ENCODE measurements at places on chromosomes 12 and 14.
A peak's percentile ranks its signal among the peaks of the same experiment; 100 is the strongest.

DNA sequence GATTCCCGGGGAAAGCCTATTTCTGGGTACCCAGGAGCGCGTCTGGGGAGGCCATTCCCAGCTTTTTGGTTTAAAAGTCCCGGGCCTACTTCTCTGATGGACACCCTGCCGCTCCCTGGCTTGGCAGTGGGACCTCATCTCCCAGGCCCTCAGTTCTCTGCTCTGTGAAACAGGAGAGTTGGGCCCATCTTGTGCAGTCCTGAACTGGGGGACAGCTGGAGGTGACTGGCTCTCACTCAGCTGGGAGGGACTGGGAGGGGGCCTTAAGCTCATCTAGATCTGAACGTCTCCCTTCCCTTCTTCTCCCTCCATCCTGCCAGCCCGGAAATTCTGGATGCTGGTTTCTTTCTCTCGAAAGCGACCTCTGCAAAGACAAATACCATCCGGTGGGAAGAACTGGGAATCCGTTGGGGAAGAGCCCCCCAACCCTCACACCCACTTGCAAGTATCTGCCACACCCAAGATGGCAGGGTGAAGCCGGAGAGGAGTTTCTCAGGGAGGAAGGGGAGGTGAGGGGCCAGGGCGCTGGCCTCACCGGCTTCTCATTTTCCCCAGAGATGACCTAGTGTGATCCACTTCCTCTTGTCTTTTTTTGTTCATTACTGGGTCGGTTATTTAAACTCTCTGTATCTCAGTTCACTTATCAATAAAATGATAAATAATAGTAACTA is 1.4 kb downstream of the RIN3 start:
- no peak for DNase-seq

- no peak for DNase-seq
These were observed 16.0 kb downstream of the MRPL42 start for GRCh38 chr12:93483151-93483807.

GRCh38 chr12:41552588-41552987 is 364.5 kb downstream of the PDZRN4 start:
- DNase-seq = no peak

- no peak for DNase-seq
These were observed 718.1 kb downstream of the DIO2 start for GRCh38 chr14:79493081-79493645.

- peak; percentile 91 for DNase-seq
These were observed 8.3 kb downstream of the PLD4 start for GRCh38 chr14:104932676-104933631.

DNA sequence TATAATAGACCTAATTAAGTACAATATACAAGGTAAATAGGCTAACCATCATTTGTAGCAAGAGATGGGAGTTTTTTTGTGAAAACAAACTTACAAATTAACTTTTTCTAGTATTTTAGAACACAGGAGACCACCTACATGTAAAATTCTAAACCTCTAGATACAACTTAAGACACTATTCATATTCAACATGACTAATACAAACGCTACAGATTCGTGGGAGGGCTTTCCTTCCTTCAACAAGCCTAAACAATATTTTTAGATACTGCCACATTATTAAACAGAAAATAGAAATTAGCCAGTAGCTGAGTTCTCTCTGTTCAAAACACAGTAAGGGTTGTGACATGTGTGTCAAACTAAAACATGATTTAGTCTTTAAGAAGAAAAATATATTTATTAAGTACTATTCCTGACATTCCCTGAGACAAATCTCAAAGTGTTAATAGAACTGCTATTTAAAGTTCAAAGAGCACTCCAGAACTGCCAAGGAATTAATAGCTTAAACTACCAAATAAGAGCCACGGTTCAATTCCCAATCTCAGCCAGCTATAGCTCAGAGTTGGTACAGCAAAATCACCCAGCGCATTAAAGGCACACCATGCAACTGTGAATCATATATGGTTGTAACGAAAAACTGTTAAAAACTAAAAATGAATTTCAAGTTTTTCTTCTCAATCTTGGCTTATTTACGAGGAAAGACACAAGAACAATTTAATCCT is 10.7 kb downstream of the MED13L start:
- no peak for DNase-seq

DNA sequence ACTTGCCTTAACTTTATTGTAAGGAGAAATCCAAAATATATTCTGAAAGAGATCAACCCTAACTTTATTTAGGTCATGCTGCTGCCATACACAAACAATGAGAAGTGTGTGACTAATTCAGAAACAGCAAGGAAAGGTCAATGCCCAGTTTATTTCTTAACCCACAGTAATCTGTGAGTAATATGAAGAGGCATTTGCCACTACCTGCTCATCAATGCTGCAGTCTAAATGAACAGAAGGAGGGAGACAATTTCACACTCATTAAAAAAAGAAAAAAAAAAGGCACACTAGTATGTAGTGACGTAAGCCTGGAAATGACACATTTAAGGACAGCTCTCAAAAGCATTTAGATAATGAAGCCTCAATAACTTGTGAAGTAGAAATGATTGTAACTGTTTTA is 90.5 kb upstream of the FOXN3 start:
- DNase-seq = no peak

DNA sequence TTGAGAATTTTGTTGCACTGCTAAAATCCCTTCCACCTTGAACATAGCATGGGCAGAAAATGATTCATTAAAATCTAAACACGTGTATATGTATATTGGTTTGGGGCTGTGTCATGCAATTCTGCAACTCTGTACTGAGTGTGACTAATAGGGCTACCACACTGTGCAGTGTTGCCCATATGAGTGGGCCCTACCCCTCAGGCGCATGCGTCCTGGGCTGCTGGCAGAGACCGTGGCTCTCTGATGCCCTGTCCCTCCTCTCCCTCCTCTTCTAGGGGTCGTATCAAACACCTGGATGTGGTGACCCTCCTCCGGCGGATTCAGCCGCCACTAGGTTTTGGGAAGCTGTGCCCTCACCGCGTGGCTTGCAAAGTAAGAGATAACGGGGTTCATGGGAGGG is 128.4 kb upstream of the FKBP4 start:
- no peak for DNase-seq

GRCh38 chr12:99271071-99271470 is 376.5 kb upstream of the GARIN6 start:
- DNase-seq = no peak

- no peak for DNase-seq
These were observed 357.3 kb upstream of the MIS18BP1 start for GRCh38 chr14:45610318-45610717.

DNA sequence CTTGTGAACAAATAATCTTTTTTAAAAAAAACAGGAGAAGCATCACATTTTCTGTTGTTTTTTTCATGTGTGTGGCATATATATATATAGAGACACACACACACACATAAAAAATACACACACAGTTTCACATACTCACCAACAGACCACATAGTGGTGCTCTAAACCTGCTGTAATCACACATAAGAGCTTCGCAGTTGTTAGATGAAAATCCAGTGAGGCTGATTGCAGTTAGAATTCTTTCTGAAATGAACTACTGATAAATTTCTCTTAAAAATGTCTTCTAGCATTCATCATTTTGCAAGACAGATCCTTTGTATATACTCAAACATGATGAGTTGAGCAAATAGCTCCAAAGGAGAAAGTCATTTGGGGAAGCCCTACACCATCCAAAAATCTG is 434.3 kb upstream of the STXBP6 start:
- DNase-seq = no peak

DNA sequence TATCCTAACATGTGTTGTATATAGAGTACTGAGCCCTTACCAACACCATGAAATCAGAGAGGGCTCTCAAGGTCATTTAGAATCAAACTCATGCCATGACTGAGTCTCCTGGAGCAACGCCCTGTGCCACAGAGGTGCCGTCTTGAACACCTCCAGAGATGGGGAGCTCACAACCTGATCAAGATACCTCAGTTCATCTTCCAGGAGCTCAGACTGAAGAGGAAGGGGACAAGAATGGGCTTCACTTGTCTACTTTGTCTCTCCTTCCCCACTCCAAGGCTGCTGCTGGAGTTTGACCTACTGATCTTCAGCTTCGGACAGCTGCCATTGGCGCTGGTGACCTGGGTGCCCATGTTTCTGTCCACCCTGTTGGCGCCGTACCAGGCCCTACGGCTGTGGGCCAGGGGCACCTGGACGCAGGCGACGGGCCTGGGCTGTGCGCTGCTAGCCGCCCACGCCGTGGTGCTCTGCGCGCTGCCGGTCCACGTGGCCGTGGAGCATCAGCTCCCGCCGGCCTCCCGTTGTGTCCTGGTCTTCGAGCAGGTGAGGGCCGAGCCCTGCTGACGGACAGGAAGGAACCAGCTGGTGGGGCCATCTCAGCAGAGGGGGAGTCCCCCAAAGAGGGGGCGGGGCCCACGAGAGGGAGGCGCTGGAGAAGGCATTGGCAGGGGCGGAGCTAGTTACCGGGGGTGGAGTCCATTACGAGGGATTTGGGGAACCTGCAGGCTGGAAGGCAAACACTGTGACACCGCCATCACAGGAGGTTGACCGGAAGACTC is 12.0 kb downstream of the SOAT2 start:
- no peak for DNase-seq

DNA sequence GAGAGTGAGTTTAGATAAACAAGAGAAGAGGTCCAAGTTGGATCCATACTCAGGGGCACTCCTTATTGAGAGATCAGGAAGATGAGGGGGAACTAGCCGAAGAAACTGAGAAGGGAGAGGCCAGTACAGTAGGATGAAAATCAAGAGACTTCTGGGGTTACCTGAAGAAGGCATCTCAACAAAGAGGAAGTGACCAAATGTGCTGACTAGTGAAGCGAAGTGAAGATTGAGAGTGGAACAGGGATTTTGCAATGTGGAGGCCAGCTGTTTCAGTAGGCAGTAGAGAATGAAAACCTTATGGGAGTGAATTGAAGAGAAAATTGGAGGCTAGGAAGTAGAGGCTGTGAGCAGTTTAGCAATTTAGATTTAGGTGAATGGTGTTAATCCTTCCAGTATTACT is 153.0 kb downstream of the SYNE2 start:
- DNase-seq = no peak

GRCh38 chr12:90163975-90164374 is 455.3 kb upstream of the ATP2B1 start:
- no peak for DNase-seq

DNA sequence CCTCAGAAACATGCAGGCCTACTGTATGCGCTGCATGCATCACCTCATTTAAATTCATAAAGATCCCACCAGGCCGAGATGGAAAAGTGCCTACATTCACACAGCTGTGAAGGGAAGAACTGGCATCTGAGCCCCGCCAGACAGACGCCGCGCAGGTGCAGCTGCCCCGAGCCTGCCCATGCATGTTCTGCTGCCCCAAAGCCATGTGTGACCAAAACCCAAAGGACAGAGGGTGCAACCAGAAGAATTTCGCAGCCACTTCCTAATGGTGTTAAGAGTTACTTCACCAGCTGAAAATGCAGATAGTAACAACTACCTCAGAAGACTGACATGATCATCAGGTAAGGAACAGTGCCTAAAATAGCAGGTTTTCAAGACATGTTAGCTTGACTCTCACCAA is 13.5 kb upstream of the KRT8 start:
- DNase-seq = no peak

DNA sequence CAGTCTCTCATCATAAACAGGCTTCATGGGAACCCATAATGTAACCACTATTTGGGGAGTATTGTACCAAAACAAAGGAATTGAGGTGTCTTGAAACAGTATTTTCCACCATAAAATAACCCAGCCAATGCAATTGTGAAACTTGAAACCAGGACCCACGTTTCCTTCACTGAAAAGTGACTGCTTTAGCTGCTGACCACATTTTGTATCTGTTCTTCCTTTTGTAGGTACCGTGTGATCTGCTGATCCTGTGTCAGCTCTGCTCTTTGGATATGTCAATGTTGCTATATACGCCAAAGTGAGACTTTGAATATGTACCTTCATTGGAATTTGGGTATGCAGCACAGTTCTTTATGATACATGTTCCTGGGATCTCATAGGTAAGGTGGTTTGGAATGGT is 95.1 kb upstream of the CNTN1 start:
- no peak for DNase-seq

GRCh38 chr12:51012570-51013236 is 13.5 kb downstream of the SLC11A2 start:
- no peak for DNase-seq

- no peak for DNase-seq
These were observed 20.0 kb upstream of the IFNG-AS1 start for GRCh38 chr12:67969134-67969802.

GRCh38 chr14:32202998-32203882 is at the start of gene RNU6-8:
RNU6-8 (minus strand) TSS chr14:32203269.
- DNase-seq = peak; percentile 57

Measured in activated CD8-positive, alpha-beta memory T cell treated with anti-CD3 and anti-CD28 coated beads for 48 hours (primary cell).